ENCODE measurements at places on chromosomes 12 and 14.

DNA sequence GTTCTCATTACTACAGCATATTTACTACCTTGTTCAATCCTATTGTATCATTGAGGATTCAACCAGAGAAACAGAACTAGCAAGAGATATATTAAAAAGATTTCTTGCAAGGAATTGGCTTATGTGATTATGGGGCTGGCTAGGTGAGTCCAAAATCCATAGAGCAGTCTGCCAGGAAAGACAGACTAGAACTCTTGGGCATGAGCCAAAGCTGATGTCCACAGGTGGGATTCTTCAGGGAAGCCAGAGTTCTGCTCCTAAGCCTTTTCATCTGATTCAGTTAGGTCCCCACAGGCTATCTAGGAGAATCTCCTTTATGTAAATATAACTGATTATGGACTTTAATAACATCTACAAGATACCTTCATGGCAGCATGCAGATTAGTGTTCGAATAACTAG is 26.0 kb downstream of the PELI2 start:
- DNase-seq = no peak

GRCh38 chr12:50924439-50925341 is 27.7 kb upstream of the HIGD1C start:
- no peak for DNase-seq

DNA sequence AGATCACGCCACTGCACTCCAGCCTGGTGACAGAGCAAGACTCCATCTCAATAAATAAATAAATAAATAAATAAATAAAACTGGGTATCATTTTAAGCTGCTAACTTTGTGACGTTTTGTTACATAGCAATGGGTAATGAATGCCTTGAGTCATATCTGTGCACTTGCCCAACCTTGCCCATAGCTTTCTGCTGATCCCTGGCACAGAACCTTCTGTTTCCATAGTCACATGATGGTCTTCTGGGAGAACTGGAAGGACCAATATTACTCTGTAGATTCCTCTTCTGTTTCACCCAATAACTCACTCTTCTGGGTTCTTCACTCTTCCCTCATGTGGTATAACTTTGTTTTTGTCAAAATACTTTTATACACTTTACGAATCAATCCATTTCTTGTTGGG is 140.8 kb downstream of the SCARB1 start:
- no peak for DNase-seq

DNA sequence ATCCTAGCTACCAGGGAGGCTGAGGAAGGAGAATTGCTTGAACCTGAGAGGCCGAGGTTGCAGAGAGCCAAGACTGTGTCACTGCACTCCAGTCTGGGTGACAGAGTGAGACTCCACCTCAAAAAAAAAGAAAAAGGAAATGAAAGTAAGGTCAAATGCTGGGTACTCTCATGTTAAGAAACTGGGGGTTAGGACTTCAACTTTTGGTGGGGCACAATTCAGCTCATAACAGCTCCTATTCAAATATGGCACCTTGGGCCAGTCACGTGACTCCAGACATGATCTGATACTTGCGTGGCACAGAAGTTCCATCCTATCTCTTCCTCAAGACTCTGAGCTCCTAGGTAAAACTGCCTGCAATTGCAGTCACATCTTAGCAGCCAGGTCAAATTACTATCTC is 142.7 kb downstream of the EGLN3 start:
- DNase-seq = no peak

- DNase-seq = peak; percentile 85
These were observed 115.8 kb downstream of the SLC25A47 start for GRCh38 chr14:100438678-100439592.

GRCh38 chr12:49809381-49809905 is 18.8 kb downstream of the NCKAP5L start:
- DNase-seq = no peak

DNA sequence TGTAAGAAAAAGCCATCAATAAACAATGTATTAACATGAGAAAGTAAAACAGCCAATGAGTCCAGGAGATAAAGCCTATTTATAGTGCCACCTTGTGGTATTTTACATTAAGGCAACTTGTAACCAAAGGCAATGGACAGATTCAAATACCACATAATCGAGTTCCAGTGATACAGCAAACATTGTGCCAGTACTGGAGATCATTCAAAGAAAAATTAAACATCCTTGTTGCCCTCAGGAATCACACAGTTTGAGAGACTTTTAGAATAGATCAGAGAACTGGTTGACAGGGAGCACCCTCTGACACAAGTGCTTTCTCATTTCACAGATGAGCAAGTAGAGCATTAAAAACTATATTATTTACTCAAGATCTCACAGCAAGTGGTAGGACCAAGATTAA is 98.1 kb downstream of the DDHD1 start:
- DNase-seq = peak; percentile 60

DNA sequence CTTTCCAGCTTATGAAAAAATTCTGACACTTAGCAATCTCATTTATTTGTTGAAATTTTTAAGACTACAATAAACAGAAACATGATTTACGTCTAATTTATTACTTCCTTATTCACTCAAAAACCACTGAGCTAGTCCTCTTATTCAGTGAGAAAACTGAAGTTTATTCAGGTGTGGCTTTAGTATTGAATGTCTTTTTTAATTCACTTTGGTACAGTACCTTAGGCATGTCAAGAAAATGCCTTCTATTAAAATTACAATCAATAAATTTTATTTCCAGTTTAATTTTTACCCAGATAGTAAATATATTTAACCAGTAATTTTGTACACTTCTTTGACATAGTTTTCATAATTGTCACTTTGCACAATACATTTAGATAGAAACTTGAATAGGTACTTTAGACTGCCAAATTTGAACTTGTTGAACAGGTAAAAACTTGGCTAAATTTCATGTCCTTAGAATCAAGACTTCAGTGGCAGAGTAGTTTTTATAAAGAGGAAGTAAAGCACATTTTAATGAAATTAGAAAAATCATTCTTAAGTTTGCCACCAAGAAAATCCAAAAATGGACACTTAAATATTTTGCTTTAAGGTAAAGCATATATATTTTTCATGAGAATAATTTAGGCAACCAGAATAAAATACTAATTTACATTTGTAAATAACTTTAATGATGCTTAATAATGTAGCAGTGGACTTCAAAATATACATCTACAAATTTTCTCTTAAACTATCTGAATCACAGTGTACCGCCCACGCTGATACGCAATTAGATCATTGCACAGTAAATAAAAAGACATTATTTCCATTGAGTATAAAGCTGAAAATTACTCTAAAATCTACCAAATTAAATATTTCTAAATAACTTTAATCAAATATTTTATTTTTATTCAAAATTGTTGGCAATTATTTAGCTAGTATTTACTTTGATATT is 159.1 kb downstream of the RASSF9 start:
- no peak for DNase-seq

GRCh38 chr12:97375310-97375709 is 87.3 kb upstream of the RMST start:
- no peak for DNase-seq

GRCh38 chr14:72606879-72607278 is 287.0 kb downstream of the DPF3 start:
- no peak for DNase-seq

DNA sequence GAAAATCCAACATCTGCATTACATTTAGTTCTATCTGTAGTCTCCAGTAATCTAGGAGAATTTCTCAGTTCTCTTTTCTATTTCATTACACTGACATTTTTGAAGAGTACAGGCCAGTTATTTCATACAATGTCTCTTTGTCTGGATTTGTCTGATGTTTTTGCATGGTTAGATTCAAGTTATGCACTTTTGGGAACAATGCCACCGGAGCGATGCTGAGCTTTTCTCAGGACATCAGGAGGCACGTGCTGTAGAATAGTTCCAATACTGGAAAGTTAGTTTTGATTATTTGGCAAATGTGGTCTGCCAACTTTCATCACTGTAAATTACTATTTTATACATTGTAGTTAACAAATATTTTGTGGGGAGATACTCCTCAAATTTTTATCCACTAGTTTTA is 43.1 kb downstream of the ALDH1L2 start:
- DNase-seq = no peak

- DNase-seq = no peak
These were observed 57.9 kb downstream of the AVPR1A start for GRCh38 chr12:63093084-63093483.

DNA sequence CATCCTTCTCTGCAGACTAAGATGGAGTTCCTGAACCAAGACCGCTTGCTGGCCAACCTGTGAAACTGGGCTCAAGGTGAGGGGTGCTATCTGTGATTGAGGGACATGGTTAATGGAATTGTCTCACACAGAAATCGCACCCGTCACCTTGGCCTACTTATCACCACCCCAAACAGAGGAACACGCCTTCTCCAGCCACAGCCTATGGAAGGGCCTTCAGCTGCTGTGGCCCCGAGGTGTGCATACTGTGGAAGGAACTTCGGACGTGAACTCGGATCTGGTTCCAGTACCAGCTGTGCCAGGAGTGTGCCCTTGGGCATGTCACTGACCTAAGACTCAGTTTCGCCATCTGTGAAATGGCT is 44.4 kb downstream of the EVL start:
- no peak for DNase-seq

Measured in RKO (cell line).